Skeletal muscle cell (primary cell): ENCODE measurements at places on chromosomes 4 and X.

GRCh38 chr4:159097785-159098184 is 5.1 kb upstream of the RAPGEF2 start:
- no peak for DNase-seq

GRCh38 chr4:10333942-10334341 is 123.3 kb downstream of the ZNF518B start:
- DNase-seq, result no peak

DNA sequence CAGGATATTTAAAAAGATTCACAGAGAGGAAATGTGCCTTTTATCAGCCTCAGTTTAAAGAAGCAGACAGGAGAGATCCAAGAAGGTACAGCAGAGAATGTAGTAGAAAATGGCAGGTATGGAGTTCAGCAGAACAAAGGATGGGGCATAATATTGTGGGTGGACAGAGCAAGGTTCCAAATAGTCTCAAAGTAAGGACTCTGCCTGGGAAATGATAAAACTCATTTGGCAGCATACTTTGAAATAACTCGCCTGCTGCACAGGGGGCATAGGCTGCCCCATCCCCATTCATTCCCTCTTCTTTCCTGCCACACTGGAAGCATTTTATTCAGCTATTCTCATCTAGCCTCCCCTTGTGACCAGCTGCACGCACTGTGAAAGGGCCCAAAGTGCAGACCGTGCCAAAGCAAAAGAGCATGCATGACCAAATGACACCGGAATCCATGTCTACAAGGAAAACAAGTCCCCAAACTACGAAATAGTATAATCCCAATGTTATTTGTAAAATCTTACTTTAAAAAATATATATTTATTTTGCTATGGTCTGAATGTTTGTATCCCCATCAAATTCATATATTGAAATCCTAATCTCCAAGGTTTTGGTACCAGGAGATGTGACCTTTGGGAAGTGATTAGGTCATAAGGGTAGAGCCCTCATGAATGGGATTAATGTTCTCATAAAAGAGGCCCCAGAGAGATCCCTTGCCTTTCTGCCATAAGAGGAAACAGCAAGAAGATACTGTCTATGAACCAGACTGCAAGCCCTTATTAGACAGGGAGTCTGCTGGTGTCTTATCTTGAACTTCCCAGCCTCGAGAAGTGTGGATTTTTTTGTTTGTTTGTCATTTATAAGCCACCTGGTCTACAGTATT is 77.4 kb upstream of the PRSS48 start:
- no peak for DNase-seq

- DNase-seq, result no peak
Measured at GRCh38 chr4:65461781-65462180, 208.5 kb downstream of the EPHA5 start.

DNA sequence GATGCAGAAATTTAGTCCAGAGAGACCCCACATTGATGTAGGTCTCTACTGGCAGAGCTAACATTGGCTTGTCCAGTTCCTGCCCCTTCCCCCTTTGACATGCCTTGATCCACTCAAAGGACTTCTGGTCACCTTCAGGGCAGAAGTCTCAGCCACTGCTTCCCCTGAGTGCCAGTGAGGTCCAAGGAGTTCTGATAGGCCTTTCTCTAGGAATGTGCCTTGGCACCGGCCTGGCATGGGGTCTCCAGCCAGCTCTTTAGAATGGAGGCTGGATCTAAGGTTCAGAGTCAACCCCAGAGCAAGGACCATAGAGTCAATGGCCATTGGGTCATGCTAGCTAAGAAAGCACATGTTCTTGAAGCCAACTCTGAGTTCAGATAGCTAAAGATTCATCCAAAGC is 88.6 kb upstream of the PJA1 start:
- no peak for DNase-seq

DNA sequence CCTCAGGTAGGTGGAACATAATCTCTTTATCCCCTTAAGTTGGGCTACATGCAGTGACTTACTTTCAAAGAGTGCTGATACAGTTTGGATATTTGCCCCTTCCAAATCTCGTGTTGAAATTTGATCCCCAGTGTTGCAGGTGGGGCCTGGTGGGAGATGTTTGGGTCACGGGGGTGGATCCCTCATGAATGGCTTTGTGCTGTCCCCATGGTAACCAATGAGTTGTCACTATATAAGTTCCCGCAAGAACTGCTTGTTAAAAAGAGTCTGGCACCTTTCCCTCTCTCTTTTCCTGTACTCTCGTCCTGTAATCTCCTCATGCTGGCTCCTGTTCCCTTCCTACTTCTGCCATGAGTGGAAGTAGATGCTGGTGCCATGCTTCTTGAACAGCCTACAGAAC is 71.3 kb downstream of the GLRA3 start:
- no peak for DNase-seq

- DNase-seq, result no peak
Measured at GRCh38 chrX:97308171-97308570, 424.5 kb downstream of the RPA4 start.

DNA sequence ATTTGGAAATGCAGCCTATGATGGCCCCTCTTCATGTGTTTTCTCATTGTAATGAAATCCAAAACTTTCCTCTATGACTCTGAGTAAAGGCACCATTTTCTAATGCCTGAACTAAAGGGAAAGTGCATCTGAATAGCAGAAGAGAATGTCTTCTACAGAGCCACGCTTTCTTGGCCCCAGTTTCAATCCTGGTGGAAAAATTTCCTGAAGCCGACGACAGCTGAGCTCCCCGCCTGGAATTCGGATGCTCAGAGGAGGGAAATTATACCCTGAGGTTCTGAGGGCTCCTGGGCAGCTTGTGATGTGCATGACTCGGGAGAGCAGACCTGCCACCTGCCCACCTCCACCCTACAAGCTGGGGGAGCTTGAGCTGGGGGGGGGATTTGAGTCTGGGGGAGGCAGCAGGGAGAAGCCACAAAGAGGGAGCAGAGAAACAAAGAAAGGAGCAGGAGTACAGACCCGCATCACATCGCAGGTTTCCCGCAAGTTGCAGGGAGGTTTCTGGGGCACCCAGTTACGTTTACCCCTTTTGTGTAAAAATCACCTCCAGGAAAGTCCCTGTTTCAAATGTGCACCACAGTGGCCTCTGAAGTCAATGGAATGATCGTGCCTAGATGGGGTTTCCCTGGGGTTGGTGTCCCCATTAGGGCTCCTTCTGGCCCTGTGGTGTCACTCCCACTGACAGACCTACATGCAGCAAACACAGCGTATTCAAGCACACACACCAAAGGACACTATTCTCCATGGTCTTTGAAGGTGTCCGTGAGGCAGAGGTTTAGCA is 145.6 kb upstream of the RBPJ start:
- DNase-seq, result no peak

DNA sequence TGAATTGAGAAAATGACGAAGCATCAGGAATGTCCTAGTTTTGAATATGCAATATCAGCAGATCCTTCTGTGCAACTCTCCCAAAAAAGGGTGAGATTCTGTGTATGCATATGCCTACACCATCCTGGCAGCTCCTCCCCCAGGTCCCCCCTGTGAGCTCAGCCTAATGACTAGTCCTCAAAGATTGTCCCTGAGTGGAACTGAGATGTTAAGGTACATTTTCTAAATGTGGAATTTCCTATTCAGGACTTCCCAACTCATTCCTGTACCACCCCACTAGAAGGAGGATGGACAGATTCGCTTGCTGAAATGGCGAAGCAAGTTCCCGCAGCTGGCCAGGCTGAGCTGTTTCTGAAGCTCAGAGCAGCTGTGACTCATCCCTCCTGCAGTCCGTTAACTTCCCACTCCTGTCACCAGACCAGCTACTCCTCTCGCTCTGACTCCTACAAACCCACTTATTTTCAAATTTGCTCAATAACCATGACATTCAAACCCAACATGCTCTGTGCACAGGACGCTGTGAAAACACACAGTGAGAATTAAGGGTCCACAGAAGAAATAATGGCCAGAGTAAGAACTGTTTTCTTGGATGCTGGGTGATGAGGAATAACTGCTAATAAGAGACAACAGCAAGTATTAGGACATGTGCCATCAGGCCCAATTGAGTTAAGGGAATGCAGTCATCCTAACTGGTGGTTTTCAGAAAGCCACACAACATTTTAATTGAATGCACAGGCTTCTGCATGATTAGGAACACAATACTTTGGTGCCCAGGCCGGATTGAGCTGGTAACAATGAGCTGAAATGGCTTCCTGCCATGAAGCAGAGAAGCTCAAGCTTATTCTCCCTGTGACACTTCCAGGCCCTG is 40.0 kb upstream of the IRF2 start:
- DNase-seq, result peak; percentile 82

DNA sequence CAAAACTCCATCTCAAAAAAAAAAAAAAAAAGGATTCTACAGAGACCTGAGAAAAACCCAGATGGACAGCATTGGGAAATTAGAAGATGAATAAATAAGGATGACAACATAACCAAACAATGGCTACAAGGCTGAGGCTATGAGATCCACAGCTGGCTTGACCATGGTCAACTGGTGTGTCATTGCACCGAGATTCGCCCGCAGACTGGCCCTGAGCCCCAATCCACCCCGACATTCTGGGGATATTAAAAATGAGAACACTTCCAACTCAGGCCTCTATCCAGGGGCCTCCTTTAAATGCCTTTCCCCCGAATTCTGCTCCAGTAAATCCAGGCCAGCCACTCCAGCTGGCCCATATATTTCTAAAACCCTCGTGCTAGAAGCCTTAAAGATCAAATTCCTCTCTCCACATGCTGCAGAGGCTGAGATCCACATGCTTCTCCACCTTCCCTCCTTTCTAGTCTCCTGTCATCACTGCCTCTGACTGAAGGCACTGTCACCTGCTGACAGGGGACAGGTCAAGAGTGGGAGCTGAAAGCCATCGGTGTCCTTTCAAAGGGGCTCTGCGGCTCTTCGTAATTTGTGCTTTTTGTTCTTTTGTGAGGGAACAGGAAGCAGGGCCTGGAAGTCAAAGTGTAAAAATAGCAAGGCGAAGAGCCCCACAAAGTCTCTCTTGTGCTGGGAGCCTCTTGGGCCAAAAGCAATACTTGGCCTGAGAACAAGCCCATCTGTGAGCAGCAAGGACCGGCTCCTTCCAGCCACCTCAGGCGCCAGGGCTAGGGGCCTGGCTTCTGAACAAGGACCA is 203.7 kb downstream of the NSUN7 start:
- no peak for DNase-seq

DNA sequence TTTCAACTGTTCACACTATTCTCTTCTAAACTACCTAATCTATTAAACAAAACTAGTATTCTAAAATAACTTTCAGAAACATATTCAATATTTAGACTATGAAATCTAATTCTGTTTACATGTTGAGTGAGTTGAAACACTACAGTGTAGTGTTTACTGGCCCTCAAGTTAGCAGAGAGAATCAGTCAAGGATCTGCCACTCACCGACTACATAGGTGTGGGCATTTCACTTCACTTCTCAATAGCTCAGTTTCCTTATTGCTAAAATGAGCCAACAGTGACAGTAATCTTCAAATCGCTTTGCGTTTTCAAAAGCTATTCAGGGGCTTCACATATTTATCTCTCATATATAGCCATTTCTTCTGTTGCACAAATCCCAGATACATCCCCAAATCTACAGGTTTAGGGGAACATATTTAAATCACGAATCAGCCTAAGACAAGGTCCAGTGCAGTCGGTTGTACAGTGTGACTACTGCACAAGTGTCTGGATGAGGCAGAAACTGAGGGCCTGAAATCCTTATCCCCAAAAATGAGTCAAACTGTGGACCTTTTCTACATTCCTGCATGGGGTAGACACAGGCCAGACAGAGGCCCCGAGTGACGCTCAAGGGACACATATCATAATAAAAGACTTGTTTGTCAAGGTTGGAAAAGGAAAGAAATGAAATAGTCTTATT is 129.8 kb downstream of the PPP3CA start:
- DNase-seq, result no peak

GRCh38 chr4:25377572-25378436 is 741 bp downstream of the ANAPC4 start:
- DNase-seq, result no peak

- no peak for DNase-seq
Measured at GRCh38 chr4:114773339-114773738, 174.7 kb downstream of the UGT8 start.

GRCh38 chr4:113534711-113535110 is 226.8 kb downstream of the CAMK2D start:
- DNase-seq, result no peak

- no peak for DNase-seq
Measured at GRCh38 chr4:147913137-147913536, 181.2 kb downstream of the ARHGAP10 start.

GRCh38 chrX:22025751-22026150 is 6.4 kb upstream of the PHEX start:
- DNase-seq, result no peak

GRCh38 chrX:151227627-151228026 is 51.2 kb downstream of the GPR50 start:
- DNase-seq, result no peak

DNA sequence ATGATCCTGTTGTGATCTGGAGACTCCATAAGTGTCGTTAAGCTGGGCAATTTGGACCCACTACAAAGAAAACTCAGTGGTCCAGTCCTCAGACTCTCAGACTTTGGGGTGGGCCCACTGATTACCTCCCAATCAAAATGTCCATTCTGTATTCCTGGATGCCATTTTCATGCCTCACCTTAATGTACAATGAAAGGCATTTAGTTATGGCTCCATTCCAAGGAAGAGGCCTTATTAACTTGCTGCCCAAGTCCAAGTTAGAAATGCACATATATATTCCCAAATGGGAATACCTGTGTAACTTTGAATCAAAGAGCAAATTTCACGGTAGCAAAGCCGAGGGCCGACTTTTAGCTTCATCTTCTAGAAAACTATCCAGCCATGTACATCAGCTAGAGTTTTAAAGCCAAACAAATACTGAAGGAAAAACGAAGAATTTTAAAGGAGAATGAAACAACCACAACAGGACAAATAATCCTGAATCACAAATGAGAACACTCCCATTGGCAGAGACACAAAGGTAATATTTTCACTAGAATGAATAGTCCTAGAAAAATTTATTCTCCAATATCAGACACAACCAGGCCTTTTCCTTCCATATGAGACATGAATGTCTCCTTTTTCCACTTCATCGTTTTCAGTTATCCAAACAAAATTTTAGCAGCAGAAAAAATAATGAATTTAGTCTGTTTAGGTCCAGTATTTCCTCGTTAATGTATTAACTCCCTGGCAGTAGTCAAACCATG is 63.7 kb upstream of the HHIP start:
- no peak for DNase-seq

DNA sequence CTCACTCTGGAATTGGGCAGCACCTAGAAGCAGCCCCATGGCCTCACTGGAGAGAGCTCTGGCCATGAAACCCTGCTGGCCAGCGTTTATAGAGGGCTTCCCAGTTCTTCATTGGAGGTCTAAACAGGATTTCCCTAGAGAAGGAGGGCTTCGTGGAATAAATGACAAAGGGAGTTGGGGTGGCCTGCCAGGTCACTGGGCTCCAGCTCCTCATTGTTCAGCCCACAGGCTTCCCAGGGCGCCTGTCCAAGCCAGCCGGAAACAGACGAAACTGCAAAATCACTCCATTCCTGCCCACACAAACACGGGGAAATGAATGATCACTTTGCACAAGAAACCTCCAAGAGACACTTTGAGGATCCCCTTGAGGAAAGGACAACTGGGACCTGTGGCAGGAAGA is 189.7 kb downstream of the TSPAN5 start:
- DNase-seq, result no peak

- DNase-seq, result no peak
Measured at GRCh38 chr4:68606240-68606639, 30.1 kb upstream of the UGT2B17 start.

GRCh38 chrX:96591421-96591820 is 93.2 kb upstream of the DIAPH2 start:
- no peak for DNase-seq

GRCh38 chr4:145936142-145936996 is 2.3 kb downstream of the ZNF827 start:
- no peak for DNase-seq

- no peak for DNase-seq
Measured at GRCh38 chrX:45145492-45146215, 55.0 kb downstream of the DIPK2B start.
